CD4-positive, alpha-beta T cell treated with Interleukin-4 for 1 hour (primary cell): ENCODE measurements at places on chromosomes 2 and 18.
A peak's percentile ranks its signal among the peaks of the same experiment; 100 is the strongest.

DNA sequence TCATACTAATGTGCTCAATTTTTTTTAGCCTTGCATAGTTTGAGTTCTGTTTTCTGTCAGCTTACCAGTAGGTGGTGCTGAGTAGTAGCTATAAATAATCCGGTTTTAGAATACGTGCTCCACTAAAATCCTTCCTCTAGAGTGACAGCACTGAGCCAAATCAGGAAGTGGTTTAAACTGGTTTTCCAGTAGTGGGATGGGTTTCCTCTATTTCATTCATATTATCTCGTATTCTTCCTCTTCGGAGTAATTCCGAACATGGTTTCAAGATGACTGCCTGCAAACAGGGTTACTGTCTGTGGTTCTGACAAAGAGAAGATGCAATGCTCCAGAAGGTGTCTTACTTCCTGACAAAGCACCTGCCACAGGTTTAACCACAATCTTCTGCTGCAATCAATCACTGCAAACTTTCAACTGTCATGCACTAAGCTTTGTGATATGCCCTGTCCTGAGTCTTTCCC is 496.9 kb upstream of the VRK2 start:
- no peak for DNase-seq

- DNase-seq, result no peak
Observed at GRCh38 chr2:145736871-145737270, 1217.0 kb upstream of the ZEB2 start.

DNA sequence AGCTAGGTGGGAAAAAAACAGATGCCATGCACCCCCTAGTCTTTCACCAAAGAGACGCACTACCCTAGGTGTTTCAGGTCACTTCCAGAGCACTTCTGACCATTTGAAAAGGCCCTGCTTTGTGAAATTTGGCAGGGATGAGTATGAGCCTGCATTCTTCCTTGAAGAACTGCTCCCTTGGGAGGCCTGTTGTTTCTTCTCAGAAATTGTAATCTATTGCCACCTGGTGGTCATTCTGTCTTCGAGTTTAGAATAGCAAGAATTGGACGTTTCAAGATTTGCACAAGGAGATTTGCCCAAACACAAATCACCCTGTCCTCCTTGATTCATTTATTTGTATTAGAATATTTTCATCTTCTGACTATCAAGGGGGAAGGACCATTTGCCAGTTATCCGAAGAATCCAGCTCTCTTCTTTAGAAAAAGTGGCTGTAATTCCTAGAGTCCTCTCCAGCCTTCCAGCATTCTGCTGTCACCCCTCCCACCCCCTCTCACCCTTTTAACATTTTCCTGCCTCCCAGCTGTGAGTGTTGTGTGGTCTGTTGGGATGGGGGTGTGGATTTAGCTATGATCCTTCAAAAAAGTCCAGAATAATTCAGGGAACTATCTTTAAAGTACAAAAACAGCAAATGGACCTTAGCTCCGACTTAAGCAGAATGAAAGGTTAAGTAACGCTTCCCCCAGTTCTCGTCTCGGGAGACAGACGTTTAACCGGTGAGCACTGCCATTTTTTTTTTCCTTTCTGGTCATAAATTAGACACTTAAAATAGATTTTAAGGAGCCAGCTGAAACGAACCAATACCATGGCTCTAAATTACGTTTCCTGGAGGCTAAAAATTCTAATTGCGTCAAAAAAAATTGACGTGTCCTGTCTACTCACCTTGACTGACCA is 3.7 kb upstream of the GAD1 start:
- DNase-seq, result no peak

DNA sequence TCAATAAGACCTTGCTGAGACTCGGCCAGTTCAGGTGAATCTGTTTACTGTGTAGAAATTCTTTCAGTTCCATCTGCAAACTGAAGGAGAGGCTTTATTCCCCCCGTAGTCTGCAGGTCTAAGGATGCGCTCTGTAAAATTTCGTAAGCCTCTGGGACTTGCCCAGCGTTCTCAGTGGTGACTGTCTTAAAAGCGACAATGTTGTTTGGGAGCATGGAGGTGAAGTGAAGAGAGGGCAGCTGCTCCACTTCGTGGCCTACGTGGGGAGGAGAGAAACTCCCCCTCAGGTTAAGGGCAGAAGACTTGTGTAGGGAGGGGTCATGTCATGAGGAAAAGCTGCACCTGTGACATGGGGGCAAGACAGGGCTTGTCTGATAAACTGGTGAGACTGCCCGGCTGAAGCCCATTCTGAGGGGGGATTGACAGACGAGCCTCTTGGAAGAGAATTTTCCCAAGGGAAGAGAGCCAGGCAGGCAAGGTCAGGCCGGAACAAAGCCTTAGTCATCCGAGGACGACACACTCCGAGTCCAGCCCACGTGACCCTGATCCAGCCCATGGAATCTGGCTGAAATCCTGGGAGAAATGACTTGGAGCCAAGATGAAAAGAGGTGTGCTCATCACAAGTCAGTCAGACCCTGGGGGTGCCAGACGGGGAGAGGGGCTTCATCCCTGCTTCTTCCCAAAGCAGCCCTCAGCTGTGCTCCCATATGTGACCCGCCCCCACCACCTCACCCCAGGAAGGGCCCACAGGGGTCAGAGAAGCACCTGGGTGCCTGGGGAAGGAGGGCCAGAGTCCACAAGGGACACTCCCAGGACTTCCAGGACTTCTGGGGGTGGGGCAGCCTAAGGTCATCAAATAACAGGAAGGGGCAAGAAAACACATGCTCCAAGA is 88.5 kb upstream of the SH3BP4 start:
- DNase-seq, result no peak

DNA sequence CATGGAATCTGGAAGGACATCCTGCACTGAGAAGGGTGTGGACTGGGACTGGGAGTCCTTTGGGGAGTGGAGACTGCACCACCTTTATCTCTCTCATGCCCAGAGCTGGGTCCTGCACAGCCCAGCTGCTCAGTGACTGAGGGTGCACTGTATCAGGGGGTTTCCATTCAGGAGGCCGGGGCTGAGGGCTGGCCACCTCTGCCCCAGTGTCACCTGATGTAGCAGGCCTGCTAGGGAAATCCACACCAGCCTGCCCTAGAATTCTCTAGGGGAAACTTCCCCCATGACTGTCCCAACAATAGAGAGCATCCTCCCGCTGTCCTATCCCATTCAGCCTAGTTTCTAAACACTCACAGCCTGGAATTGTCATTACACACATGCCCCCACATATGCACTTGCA is 116.7 kb downstream of the CTIF start:
- DNase-seq, result no peak

GRCh38 chr18:28174181-28174905 is 2.6 kb downstream of the CDH2 start:
- DNase-seq, result no peak

DNA sequence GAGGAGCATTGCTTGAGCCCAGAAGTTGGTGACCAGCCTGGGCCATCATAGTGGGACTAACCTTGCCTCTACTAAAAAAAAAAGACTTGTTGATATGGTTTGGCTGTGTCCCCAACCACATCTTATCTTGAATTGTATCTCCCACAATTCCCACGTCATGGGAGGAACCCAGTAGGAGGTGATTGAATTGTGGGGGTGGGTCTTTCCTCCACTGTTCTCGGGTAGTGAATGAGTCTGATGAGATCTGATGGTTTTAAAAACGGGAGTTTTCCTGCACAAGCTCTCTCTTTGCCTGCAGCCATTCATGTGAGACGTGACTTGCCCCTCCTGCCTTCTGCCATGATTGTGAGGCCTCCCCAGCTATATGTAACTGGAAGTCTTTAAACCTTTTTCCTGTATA is 47.0 kb downstream of the PROC start:
- DNase-seq, result no peak

- no peak for DNase-seq
Observed at GRCh38 chr2:232860593-232861241, 9.3 kb upstream of the SNORC start.

DNA sequence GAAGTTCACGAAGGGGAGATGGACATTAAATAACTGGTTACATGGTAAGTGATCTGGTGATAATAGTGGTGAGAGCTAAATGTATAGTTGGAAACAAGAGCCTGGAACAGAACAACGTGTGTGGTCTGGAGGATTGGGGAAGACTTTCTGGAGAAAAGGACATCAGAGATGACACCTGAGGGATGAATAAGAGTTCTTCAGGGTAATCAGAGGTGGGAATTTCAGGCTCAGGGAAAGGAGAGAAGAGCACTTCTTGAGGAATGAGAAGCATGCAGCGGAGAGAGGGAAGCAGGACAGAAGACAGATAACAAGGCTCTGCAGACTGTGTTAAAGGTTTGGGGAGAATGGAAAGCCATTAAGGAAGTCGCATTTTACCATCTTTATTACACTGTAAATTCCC is 450.7 kb downstream of the TNS1 start:
- DNase-seq, result no peak

- DNase-seq, result no peak
Observed at GRCh38 chr2:180001726-180002125, 5.4 kb downstream of the CWC22 start.

GRCh38 chr2:169065864-169066517 is 3.4 kb upstream of the DHRS9 start:
- no peak for DNase-seq

- no peak for DNase-seq
Observed at GRCh38 chr2:126910637-126911036, 11.9 kb downstream of the TEX51 start.

DNA sequence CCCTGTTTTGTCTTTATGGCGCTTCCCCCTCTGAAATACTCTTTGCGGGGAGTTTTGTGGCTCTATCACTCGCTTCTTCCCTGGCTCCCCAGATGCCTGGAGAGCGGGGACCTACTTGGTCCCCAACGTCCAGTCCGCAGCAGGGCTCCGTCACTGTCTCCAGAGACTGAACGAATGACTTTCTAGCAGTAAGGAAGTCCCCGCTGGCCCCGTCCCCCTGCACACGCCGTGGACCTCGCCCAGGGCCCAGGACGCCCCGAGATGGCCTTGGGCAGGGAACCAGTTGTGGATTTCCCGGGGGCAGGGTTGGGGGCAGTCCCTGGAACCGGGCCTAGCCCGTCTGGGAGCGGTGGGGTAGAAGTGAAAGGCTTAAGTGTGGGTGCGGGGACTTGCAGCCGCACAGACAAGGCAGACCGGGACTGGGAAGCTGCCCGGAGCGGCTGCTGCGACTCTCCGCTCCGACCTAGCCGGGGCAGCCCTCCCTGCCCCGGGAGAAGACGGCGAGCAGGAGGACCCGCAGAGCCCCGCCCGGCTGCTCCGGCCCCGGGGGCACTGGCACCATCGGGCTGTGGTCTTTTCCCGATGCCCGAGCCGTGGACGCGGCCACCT is 821 bp upstream of the EPHA4 start:
- DNase-seq, result peak; percentile 19

DNA sequence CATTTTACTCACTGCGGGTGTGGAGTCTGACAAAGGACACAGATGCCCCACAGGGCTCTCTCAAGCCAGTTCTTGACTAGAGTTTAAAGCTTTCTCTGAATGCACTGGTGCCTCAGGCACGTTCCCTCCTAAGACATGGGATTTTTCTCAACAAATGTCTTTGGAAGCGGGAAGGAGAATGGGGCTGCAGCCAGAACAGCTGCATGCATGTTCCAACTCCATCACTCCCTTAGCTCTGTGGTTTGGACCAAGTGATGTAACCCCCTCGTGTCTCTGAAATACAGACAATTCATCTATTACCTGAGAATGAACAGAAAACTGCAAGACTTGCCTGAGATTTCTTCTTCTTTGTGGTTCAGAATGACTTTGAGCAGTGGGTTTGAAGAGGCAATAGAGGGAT is 141.7 kb upstream of the SERPINE2 start:
- no peak for DNase-seq

- DNase-seq, result peak; percentile 79
Observed at GRCh38 chr18:23871410-23871809, 143.1 kb upstream of the TTC39C start.

DNA sequence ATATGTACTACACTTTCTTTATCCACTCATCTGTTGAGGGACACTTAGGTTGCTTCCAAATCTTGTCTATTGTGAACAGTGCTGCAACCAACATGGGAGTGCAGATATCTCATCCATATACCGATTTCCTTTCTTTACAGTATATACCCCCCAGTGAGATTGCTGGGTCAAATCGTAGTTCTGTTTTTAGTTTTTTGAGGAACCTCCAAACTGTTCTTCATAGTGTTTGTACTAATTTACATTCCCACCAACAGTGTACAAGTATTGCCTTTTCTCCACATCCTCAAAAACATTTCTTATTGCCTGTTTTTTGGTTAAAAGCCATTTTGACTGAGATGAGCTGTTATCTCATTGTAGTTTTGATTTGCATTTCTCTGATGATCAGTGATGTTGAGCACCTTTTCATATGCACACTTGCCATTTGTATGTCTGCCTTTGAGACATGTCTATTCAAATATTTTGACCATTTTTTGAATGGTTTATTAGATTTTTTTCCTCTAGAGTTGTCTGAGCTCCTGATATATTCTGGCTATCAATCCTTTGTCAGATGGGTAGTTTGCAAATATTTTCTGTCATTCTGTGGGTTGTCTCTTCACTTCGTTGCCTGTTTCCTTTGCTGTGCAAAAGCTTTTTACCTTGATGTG is 12.2 kb downstream of the PLEK start:
- no peak for DNase-seq

- DNase-seq, result no peak
Observed at GRCh38 chr18:24930971-24931370, 421.0 kb downstream of the ZNF521 start.

GRCh38 chr2:16288371-16289112 is 348.2 kb downstream of the MYCN start:
- no peak for DNase-seq

- DNase-seq, result no peak
Observed at GRCh38 chr18:12281861-12282260, 26.2 kb upstream of the TUBB6 start.

- no peak for DNase-seq
Observed at GRCh38 chr2:149464396-149464795, 123.2 kb downstream of the MMADHC start.

DNA sequence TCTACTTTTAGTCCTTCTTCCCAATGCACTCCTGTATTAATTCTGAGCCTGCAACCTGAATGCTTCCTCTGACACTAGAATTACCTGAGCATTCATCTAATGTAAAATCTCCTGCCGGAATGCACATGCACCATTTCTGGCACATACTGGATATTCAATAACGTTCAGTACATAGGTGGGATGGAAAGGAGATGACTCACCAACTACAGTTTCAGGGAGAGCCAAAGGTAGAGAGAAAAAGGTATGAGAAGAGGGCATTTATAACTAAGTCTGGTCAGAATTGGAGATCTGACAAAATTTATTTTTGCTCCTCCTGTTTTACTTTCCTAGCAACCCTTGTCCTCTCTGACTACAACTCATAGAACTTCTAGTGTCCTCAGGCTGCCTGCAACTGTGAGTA is 1954.1 kb upstream of the CELF4 start:
- DNase-seq, result no peak
